Vagina (tissue), 2 donors: ENCODE measurements at places on chromosomes 4 and X. TPM values are rescaled to one million over a fixed set of nuclear protein-coding genes. Genes with fewer than 3 reads are reported as not detected.

VCX3A gene
- total RNA-seq = not detected

COX7B2 gene
- total RNA-seq = not detected

ARAP2 gene
- 52.8 TPM for total RNA-seq

MAGEA4 gene
- total RNA-seq = not detected

PF4V1 gene
- total RNA-seq = not detected

TAB3 gene
- total RNA-seq = 18.4 TPM

GLUD2 gene
- 0.98 TPM for total RNA-seq

PNMA5 gene
- not detected for total RNA-seq

MAOB gene
- 13.8 TPM for total RNA-seq

SNX25 gene
- total RNA-seq = 13.0 TPM

PAGE2 gene
- not detected for total RNA-seq

CD38 gene
- 1.2 TPM for total RNA-seq

GAGE2A gene
- total RNA-seq = not detected

PAGE1 gene
- not detected for total RNA-seq

UVSSA gene
- 25.5 TPM for total RNA-seq

MXRA5 gene
- total RNA-seq = 4.7 TPM

GAR1 gene
- total RNA-seq = 6.4 TPM

UGT2B17 gene
- not detected for total RNA-seq

MAGEA2 gene
- total RNA-seq = not detected

ANK2 gene
- 64.6 TPM for total RNA-seq

NEXMIF gene
- 0.98 TPM for total RNA-seq

PPP1R2C gene
- not detected for total RNA-seq

DGKK gene
- total RNA-seq = 0.49 TPM

PRKG2 gene
- 0.49 TPM for total RNA-seq

MAML3 gene
- total RNA-seq = 16.2 TPM

NCAPG gene
- total RNA-seq = 1.5 TPM

HTRA3 gene
- 33.1 TPM for total RNA-seq

C4orf36 gene
- not detected for total RNA-seq

RPS6KA6 gene
- total RNA-seq = 2.7 TPM

ZNF157 gene
- not detected for total RNA-seq

VBP1 gene
- 16.9 TPM for total RNA-seq

PCDH19 gene
- 3.4 TPM for total RNA-seq

AMER1 gene
- total RNA-seq = 4.9 TPM

ASB9 gene
- total RNA-seq = 2.0 TPM

JAKMIP1 gene
- 5.2 TPM for total RNA-seq

AFM gene
- not detected for total RNA-seq

SLC10A7 gene
- 14.2 TPM for total RNA-seq

TRIM60 gene
- total RNA-seq = not detected

SRPX gene
- total RNA-seq = 118 TPM
